ENCODE measurements at places on chromosomes 12 and 14.

DNA sequence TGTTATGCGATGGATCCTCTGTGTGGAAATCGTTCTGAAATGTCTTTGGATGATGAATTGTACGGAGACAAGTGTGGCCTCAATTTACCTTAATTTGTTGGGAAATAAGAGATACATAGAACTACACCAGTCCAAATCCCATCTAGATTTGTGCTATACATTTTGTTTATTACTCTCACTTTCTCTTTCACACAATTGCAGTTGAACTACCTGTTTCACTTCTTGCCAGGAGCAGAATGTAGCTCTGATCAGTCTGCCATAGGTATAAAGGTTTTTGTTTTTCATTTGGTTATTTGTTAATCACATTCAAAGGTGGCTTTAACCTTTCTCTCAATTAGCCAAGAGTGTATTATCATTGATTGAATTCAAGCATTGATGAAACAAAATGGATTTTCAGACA is 268.2 kb downstream of the SNAPC1 start:
- DNase-seq = no peak

GRCh38 chr12:108640802-108641445 is 7.2 kb upstream of the SELPLG start:
- DNase-seq = no peak

DNA sequence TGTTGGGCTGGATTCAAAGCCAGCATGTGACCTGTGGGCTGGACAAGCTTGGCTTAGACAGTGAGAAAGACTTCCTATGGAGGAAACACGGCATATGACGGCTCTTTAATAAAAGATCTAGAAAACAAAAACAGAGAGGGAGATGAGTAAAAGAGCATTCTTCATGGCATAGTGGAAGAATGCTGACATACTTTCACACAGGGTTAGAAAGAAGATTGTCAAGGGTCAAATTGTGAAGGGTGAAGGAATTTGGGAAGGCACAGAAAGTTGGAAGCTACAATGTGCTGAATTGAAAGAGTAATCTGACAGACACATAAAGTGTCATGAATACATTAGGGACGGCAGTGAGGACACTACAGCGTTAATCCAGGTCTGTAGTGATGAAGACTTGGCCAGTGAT is 63.4 kb downstream of the GALNT4 start:
- no peak for DNase-seq

- DNase-seq = peak; percentile 24
These were observed 273.9 kb upstream of the RGS6 start for GRCh38 chr14:71658261-71658860.

GRCh38 chr12:14960548-14961465 is 594 bp downstream of the ARHGDIB start:
- no peak for DNase-seq

- DNase-seq = no peak
These were observed 28.9 kb upstream of the TMEM179 start for GRCh38 chr14:104633276-104634137.

DNA sequence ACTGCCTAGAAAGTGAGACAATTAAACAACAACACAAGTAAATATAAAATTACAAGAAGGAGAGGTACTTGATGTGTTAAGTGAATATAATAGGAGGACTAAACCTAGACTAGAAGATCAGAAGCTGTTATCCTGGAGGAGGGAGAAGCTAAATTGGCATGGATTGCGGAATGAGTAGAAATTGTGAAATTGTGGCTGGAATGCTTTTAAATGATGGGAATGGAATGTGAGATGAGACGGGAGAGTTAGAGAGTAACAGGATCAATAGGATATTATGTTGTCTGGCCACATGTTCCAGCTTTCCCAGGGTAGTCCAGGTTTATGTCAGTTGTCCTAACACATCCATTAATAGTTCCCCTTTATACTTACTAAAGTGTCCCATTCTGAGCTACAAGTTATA is 44.0 kb upstream of the CPNE8 start:
- no peak for DNase-seq

- DNase-seq = no peak
These were observed 46.6 kb downstream of the CFAP251 start for GRCh38 chr12:121964813-121965643.

All from NCI-H2107 (cell line).